CD4-positive, alpha-beta T cell treated with Interleukin-21 for 1 hour (primary cell): ENCODE measurements at places on chromosomes 1 and 21.

DNA sequence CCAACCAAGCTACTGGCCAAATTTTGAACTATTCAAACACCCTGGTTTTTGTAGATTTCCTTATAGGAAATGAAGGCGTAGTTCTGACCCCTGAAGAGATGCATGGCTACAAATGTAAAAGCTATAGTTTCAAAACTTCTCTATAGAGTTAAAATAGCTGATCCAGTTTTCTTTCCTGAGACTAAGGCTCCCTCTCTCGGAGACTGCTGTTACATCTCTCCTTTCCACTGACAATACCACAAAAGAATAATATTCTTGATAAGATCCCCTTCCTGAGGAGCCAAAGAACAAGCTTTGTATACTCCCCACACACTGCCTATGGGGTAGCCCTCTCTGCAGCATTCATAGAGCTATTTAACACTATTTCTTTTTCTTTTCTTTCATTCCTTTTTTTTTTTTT lies 6.7 kb upstream of the CFAP126 start:
- DNase-seq = no peak

GRCh38 chr1:156608981-156609380 lies 7.7 kb upstream of the GPATCH4 start:
- DNase-seq = peak; percentile 68

- no peak for DNase-seq
Measured at GRCh38 chr1:44103270-44104131, 15.1 kb upstream of the KLF17 start.

DNA sequence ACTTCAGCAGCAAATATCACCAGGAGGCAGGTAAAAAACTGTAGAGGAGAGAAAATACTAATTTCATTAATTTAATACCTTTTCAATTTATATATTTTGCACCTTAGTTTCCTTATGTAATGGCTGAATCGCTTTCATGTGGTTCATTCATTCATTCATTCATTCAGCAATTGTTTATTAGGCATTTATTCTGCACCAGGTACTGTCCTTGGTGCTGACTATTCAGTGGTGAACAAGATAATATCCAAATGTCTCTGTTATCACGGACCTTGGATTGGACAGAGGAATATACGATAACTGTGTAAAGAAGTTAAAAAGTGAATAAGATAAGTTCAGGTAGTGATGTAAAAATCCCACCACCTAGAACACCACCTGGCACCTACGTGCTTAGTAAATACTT lies 28.8 kb downstream of the TSPAN2 start:
- DNase-seq = no peak

- no peak for DNase-seq
Measured at GRCh38 chr1:147493349-147493748, 48.0 kb upstream of the BCL9 start.

DNA sequence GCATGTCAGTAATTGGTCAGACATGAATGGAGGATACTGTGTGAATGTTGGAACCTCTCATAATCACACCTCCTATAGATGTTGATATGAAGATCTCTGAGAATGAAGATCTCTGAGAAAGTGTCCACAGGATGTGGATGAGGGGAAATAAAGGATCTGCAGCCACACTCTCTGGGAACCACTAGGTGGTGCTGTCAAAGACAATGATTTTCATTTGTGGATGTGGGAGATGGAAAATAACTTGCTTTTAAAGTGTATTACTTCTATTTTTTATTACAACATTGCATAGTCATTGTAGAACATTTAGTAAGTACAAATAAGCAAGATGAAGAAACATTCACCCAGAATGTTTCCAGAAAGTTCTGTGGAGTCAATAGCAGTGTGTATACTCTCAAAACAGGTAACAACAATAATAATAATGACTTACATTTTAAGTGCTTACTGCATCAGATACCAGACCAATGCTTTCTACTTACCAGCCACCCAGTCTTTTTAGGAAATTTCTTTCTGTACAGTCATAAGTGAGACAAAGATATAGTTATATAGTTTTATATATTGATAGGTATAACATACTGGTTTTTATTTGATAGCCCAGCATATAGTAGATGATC lies 128.2 kb downstream of the ATG4C start:
- no peak for DNase-seq

DNA sequence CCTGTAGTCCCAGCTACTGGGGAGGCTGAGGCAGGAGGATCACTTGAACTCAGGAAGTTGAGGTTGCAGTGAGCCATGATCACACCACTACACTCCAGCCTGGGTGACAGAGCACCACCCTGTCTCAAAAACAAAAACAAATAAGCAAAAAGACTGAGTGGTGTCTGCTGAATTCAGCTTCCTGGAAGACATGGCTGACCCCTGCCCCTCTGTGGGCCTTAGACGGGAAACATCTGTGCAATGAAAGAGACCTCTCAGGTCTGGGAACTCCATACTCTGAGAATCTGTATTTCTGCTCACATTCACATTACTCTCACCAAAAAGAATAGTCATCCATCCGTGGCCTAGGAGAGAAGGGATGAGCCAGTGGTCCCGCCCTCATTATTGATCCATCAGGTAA lies 2.0 kb downstream of the HTR1D start:
- DNase-seq = no peak

DNA sequence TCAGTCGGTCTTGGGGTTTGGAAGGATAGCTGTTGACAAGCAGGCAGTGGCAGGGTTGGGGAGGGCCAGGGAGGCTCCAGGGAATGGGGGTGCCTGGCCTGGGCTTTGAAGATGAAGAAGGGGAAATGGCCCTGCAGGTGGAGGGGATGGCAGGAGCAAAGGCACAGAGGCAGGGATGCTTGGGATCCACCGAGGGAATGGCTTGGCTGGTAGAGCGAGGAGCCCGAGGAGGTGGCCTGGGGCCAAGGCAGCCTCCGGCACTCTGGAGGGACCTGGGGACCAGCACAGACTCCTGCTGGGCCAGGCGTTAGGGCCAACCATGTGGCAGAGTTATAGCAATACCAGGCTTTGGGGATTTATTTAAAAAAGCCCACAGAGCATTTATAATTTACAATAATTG lies 62.9 kb upstream of the EDN2 start:
- DNase-seq = no peak

- DNase-seq = no peak
Measured at GRCh38 chr1:193932979-193933378, 746.6 kb upstream of the B3GALT2 start.

- DNase-seq = no peak
Measured at GRCh38 chr21:44405948-44406872, 49.1 kb upstream of the LRRC3 start.

GRCh38 chr21:41045534-41046268 lies 122.3 kb upstream of the BACE2 start:
- no peak for DNase-seq

GRCh38 chr1:211329764-211330201 lies 3.1 kb downstream of the TRAF5 start:
- no peak for DNase-seq

DNA sequence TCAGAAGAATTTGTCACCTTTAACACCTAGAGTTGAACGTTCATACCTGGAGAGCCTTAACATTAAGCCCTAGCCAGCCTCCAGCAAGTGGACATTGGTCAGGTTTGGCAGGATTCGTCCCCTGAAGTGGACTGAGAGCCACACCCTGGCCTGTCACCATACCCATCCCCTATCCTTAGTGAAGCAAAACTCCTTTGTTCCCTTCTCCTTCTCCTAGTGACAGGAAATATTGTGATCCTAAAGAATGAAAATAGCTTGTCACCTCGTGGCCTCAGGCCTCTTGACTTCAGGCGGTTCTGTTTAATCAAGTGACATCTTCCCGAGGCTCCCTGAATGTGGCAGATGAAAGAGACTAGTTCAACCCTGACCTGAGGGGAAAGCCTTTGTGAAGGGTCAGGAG lies 52.3 kb downstream of the UBE4B start:
- DNase-seq = no peak

GRCh38 chr1:6624710-6625583 lies at the start of gene THAP3:
TSS of gene THAP3 (plus strand) at chr1:6624868. CDS start at chr1:6625219, 351 bp downstream.
- DNase-seq = peak; percentile 92

GRCh38 chr1:177163844-177164379 lies 600 bp downstream of the ASTN1 start:
- DNase-seq = no peak

GRCh38 chr1:101898137-101898536 lies 98.6 kb downstream of the OLFM3 start:
- DNase-seq = no peak

GRCh38 chr1:174942547-174943255 lies 57.0 kb upstream of the CACYBP start:
- DNase-seq = no peak

DNA sequence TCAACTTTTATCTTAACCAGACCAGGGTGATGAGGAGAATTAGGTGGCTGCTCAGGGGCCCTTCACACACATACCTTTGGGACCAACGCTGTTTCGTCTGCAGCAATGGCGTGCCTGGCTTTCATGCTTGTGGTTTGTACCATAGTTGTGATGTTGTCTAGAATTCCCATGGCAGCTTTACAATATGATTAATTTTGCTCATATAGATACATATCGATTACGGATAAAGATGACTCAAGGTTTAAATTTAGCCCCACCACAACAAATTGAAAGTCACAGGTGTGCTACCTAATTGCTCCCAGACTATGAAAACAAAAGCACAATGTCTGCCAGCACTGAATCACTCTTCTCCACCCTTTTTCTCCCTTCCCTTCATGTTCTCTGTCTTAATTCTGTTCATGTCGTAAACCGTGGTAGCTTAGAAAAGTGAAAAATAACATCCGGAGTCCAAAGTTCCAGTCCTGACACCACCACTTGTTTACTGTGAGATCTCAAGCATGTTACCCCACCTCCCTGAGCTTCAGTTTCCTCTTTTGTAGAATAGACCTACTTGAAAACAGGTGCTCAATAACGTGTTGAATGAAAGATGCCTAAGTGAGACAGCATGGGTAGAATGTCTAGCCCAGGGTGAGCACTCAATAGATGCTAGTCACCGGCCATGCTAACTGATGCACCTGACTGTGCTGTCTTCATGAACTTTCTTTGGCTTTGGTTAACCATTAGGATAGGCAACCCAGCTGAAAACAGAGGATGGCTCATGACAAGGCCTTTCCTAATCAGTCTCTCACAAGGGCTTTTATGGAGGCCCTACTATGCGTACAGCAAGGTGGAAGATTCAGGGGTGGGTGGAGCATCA lies 22.1 kb upstream of the JUN start:
- DNase-seq = no peak

GRCh38 chr1:231037585-231038517 lies 2.2 kb downstream of the FAM89A start:
- DNase-seq = no peak

DNA sequence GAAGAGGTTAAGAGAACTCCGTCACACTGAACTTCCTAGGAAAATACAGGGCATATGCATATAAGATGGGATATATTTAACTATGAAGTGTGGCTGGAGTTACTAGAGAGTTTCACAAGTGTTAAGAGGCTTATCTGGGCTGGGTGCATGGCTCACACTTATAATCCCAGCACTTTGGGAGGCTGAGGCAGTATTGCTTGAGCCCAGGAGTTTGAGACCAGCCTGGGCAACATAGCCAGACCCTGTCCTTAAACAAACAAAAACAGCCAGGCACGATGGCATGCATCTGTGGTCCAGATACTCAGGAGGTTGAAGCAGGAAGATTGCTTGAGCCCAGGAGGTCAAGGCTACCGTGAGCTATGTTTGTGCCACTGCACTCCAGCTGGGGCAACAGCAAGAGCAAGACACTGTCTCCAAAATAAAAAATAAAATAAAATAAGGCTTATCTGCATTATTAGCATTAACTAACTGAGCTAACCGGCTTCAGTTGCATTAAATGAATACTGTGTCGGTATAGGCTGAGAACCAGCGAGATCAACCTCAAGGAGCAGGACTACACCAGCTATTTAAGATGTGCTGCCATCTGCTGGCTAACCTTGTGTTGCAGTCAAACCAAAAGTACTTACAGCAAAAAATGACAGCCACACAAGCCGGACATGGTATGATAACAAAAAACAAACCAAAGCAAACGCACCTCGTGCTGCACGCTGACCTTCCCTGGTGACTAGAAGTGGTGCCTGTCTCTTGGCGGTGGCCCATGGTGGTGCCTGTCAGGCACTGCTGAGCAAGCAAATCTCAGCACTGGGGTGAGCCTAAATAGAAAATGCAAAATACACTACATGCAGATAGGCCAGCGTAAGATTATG lies 19.7 kb upstream of the RBBP5 start:
- DNase-seq = peak; percentile 65

GRCh38 chr1:37420456-37420855 lies 53.9 kb upstream of the ZC3H12A start:
- DNase-seq = no peak

GRCh38 chr21:43275421-43276211 lies 106.8 kb downstream of the CRYAA start:
- no peak for DNase-seq

DNA sequence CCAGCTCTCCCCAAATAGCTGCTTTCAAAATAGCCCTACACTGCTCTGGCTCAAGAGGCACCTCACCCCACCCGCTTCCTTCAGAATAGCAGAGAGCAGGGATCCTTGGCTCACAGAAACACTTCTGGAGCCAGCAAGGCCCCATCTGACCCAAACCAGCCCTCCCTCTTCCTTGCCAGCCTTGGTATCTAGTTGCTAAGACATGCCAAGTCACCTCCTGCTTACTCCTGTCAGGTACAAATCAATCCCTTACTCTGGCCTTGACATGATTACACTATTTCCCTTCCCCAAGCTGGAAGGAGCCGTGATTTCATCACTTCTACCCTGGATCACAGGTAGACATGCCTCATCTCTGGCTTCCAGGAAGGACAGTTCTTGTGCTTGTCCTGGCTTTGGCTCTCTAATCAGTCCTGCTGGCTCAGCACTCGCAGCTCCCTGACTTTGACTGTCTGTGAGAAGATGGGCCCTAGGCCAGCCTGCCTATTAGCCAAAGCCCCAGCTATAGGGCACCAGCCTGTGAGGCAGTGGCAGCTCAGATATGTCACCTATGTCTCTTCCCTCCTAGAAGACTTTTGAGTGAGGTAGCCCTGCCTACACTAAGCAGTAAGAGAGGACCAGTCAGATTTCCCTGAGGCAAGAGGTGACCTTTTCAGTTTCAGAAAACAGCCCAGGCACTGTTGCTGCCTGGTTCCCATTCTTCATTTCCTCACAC lies 8.9 kb upstream of the MUTYH start:
- DNase-seq = no peak

DNA sequence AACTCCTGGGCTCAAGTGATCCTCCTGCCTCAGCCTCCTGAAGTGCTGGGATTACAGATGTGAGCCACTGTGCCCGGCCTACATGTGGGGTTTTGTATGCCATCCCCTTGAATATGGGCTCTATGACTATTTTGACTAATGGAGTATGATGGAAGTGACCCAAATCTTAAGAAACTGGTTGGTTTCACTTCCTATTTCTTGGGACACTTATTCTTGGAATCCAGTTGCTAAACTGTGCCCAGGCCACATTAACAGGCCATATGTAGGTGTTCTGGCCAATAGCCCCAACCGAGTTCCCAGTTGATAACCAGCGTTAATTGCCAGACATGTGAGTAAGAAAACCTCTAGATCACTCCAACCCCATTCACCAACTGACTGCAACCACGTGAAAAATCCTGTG lies 36.3 kb upstream of the CLIC4 start:
- peak; percentile 7 for DNase-seq

DNA sequence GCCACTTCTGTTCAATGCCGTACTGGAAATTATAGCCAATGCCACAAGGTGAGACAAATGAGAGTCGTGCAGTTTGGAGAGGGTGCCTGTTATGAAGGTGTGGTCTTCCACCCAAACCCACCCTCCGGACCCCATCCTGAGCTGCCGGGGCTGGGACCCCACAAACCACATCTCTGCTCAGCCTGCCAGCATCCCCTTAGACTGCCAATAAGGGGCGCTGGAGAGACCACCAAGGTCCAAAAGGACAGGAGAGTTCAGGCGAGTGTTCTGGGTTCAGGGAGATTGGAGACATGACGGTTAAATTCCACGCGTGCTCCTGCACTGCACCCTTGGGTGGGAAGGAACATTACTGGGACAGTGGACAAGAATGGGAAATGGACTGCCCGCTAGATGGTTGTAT lies 48.7 kb upstream of the COL18A1 start:
- no peak for DNase-seq
